Stimulated activated CD4-positive, alpha-beta T cell treated with anti-CD3 and anti-CD28 coated beads, TNF-alpha, amount 100 ng/mL, for 4 hours (primary cell): ENCODE measurements at places on chromosomes 12 and 14.

DNA sequence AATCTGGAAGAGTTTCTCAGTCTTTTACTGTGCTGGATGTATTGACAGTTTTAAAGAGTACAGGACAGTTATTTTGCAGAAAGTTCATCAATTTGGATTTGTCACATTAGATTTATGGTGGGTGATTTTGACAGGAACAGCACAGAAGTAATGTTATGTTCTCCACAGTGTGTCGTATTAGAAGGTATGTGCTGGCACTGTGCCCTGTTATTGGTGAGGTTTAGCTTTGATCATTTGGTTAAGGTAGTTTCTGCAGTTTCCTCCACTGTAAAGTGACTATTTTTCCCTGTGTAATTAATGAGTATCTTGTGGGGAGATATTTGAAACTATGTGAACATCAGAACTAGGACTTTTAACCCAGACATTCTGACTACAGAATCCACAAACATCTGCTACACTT, 308.5 kb upstream of the TBX3 start:
- no peak for DNase-seq

GRCh38 chr12:57611108-57611826, at the start of gene ARHGEF25:
ARHGEF25 (plus strand) TSS chr12:57611435; CDS start chr12:57611895, 460 bp downstream.
- DNase-seq = no peak

- DNase-seq = no peak
Measured at GRCh38 chr12:95349291-95349690, 124.7 kb upstream of the METAP2 start.

- no peak for DNase-seq
Measured at GRCh38 chr14:29462321-29462720, 465.3 kb downstream of the PRKD1 start.

- DNase-seq = no peak
Measured at GRCh38 chr12:62722971-62723680, 211.8 kb downstream of the PPM1H start.

GRCh38 chr14:20905676-20906075, 14.5 kb downstream of the RNASE3 start:
- DNase-seq = no peak

DNA sequence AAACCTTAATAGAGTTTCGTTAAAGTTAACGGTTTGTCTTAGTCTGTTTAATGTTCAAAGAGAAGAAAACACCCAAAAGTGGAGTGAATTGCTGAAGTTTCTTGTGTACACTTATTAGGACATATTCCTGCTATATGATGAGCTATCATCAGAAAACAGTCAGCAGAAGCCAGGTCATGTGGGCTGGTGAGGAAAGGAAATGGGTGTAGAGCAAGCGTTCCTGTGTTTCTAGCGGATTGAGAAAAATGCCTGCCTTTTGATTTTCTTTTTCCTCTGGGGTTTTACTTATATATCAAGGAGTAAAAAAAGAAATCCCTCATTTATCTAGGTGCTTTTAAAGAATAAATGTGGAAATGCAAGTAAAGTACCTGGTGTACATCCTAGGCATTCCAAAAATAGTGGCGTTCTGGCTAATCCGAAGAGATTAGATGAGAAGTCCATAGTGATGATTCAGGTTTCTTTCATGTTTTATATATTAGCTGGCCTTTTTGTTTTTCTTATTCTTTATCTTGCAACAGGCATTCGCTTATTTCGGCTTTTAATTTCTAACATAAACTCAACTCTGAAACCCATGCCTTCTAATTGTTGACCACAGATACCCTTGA, 50.7 kb downstream of the FLRT2 start:
- DNase-seq = no peak

GRCh38 chr14:64614166-64614565, 64.4 kb downstream of the PPP1R36 start:
- DNase-seq = no peak

DNA sequence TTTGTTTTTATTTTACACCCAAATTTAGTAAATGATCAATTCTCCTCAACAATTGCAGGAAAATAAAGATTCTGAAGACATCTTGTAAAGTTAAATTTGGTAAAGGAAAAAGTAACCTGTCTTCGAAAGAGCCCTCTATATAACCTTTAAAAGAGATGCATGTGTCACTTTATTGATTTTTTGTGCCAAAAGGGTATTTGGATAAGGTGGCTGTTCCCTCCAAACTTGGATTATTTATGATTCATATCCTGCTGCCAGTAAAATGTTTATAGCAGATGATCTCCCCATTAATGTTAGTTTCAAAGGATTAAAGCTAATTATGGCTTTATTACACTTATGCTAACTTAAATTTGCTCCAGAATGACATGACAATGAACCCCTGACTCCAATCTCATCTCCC, 98.8 kb downstream of the DUSP6 start:
- DNase-seq = no peak

DNA sequence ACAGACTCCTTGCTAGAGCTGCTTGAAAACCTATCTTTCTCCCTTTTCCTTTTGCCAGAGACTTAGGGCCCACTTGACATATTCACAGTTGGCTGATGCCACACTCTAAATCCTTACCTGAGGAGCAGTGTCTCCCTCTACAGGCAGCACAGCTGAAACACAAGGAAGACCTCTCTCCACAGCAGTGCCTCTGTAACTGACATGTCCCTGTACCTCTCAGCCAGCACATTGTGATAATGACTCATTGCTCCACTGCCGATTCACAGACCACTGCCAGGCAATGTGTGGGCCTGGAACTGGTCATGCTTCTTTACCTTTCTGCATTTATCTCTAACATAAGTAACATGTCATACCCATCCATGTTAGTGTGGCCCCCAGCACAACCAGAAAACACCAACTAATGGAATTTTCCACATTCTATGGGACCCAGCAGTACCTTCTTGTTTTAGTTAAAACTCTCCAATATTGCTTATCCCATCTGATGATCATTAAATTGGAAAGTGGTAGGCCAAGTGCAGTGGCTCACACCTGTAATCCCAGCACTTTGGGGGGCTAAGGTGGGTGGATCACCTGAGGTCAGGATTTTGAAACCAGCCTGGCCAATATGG, 56.5 kb downstream of the GTF2A1 start:
- no peak for DNase-seq

DNA sequence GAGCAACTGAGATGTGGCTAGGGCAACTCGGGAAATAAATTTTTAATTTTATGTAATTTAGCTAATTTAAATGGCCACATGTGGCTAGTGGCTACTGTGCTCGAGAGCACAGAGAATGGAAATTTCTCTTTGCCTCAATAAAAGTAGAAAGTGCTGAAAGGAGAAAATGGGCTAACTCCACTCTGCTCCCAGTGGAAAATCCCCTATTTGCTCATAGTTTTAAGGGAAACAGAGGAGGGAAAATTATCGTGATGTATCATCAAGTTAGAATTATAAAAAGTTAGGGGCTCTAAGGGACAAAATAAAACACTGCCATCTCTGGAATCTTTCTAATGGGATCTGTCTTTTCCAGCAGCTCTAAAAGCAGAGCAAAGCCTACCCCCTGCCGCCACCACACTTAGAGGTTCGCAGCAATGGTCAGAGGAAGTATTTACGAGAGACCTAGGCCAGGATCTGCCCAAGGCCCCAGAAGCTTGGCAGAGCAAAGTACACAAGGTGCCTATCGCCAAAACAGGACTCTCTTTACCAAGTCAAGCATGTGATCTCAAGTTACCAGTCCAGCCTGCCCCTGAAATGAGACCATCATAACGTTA, 220.7 kb downstream of the PPM1H start:
- DNase-seq = no peak

GRCh38 chr12:14577344-14577743, 9.7 kb upstream of the PLBD1 start:
- no peak for DNase-seq

DNA sequence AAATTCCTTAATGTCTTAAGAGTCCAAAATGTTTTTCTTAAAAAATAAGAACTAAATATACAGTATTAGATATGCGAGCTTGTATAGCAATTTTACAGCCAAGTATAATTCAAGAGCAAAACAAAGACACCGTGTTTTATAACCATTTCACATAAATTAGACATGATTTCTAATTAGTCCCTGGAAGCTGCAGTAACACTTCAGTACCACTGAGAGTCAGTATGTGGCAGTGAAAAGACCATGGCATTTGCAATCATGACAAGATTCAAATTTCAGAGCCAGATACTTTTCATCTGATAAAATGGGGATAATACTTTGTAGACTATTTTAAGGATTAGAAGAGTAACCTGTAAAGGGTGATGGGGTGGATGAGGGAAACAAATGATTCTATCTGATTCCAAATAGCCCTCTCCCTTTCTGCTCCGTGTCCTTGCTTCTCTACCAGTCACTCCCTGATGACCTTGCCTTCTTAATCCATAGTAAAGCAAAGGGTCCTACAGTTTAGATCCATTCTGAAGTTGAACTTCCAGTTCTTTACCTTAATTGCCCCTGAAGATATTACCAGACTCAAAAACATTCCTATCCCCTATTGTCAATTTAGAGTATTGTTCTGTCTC, 145.4 kb upstream of the ABCD2 start:
- DNase-seq = no peak

DNA sequence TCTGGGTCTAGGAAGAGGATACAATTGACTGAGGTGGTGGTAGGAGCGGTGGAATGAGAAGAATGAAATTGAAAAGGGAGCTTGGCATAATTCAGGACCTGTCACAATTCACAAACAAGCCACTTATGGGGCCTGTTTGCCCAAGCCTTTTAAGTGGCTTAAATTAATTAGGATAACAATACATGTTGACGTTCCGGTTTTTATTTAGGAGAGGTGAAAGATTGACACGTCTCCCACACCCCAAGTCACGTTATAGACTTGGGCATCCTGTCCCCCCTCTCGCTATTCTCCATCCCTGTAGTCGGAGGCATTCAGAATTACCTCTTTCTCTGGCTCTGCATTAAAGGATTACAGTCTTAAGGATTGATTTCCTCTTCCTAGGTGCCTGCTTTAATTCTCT, 954 bp upstream of the CALCOCO1 start:
- DNase-seq = no peak

DNA sequence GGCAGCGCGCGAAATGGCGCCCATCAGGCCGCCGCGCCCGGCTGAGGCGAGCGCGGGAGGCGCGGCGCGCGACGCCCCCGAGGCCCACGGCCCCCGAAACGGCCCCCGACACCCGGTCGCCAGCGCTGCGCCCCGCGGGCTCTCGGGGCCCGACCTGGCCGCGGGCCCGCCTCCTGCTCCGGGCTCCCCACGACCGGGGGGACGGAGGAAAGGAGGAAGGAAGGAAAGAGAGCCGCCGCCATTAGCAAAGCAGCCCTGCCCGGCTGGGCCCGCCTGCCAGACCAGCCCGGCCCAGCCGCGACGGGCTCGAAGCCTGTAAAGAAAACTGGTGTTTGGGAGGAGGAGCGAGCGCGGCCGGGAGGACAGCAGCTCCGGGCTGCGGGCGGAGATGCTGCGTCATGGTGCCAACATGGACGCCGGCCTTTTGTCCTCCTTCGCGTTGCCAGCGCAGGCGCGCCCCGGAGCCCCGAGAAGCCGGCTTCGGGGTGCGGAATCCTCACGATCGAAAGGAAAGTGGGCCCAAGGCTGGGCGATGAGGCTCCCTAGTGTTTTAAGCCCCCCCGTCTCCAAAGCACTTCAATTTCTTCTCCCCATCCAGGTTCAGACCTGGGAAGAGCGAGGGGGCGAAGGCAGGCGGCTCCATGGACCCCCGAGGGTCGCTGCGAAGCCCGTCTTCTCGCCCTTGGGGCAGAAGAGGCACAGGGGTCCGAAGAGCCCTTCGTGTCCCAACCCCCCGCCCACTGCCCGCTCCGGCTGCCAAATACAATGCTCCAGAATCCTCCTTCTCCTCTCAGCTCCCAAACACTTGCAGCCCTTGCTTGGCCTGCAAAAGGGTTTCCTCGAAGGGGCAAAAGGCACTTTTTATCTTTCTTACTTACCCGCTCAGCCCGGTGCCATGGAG, 2.9 kb upstream of the SETD1B start:
- DNase-seq = no peak

DNA sequence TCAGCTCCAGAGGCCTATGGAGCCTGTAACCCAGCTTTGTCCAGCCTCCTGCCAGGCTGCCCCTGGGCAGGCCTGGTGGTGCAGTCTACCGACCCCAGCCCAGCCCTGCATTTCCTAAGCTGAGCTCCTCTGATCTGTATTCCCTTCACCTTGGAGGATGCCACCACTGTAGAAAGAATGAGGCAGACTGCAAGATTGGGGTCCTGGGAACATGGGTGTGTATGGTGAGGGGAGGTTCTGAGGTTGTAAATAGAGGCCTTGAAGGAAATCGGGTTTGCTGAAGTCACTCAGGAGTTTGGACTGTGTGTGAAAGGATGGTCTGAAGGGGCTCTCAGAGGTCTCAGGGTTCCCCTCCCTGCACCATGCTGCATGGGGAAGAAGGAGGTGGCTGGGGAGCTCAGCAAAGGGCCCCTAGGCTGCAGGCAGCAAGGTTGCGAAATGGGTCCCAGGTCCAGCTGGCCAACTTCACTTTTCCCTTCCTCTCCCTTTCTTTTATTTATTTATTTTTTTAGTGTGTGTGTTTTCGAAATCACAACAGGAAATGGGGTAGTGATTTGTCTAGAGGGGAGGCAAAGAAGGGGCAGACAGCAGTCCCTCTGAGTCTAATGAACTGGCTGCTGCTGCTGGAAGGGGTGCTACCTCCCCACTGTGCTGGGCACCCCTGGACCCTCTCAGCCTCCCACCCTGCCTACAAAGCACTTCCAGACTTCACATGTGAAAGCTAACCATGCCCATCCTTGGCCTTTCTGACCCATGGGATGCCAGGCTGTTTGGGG, 1.2 kb upstream of the LRP1-AS start:
- no peak for DNase-seq

DNA sequence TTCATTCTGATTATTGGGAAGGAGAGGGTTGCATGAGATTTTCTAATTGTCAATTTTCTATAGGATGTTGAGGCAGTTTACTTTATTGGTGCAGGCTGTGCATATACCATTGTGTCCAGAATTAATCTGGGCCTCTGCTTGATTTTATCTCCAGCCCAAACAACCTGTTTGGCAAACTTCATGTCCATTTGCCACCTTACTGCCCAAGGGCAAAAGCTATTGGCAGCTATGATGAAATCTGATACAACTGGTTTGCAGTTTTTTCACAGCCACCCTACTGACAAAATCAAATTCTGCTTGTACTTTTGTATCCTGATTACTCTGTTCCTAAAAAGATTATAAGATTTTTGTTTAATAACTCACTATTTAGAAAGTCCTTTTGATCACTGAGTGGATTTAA, 789.2 kb upstream of the FBXO33 start:
- DNase-seq = no peak

- DNase-seq = no peak
Measured at GRCh38 chr14:58792416-58792815, 154.7 kb downstream of the DACT1 start.

DNA sequence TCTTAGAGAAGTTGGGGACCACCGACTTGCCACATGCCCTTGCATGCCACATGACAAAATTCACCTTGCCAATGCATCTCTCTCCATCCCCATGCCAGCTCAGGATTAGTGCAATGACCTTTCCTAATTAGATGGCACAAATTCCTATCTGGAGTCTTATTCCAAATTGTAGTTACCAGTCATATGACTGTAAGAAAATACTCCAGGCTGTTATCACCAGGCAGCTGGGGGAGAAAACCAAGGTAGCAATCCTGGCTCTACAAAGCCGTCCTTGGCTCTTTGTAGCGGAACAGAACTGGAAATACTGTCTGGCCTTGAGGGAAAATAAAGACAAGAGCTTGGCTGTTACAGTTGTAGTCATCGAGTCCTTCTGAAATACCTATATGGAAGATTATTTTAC, 208.5 kb upstream of the DIO2 start:
- DNase-seq = no peak
